CD4-positive, alpha-beta T cell (primary cell): ENCODE measurements at places on chromosomes 2 and 18. TPM values are rescaled to one million over a fixed set of nuclear protein-coding genes. Genes with fewer than 3 reads are reported as not detected.

RMDN2 gene
- 2.4 TPM for total RNA-seq

TRPM8 gene
- not detected for total RNA-seq

ERICH2 gene
- total RNA-seq = not detected

FAM168B gene
- 76.4 TPM for total RNA-seq

LRRC30 gene
- total RNA-seq = not detected

MRO gene
- not detected for total RNA-seq

COL4A4 gene
- total RNA-seq = not detected

TUBB6 gene
- total RNA-seq = 0.88 TPM

LOXL3 gene
- 0.25 TPM for total RNA-seq

NFATC1 gene
- total RNA-seq = 113 TPM

G6PC2 gene
- not detected for total RNA-seq

GRCh38 chr2:126475031-126475430 is 180.9 kb upstream of the GYPC start:
- no peaks in the 10 kb centered on the region for H3K36me3 ChIP-seq
- H3K4me1 ChIP-seq = no peaks in the 10 kb centered on the region
- H3K4me3 ChIP-seq = no peak overlapping the region

DNA sequence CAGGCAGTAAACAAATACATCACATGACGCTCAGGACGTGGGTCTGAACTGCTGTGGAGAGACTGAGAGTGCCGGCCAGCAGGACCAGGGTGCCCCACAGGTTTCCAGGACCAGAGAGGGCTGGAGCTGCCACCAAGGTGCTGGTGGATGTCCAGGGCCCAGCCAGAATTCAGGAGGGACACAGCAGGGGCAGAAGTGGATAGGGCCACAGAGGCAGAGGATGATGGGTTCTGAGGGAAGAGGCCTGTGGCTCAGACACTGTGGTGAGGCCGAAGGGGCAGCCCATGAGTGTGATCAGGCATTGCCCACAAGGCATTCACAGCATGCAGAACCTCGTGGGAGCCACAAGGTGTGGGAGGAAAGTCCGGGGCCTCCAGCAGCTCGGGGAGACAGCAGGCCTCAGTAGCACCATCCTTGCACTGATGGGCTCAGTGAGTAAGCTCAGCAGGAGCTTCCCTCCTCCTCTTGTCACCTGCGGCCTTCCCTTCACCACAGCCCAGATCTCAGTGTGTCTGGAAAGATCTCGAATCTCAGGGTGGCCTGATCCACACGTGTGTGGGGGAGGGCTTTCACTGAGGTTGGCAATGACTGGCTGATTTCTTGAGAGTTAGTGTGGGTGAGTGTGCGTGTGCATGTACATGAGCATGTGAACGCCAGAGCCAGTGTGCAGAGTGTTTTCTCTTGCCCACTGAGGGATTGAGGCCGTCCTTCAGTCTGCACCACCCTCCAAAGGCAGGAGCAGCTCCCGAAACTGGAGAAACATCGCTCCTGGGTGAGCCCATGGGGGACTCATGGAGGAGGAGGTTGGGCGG is 181.8 kb upstream of the RAB6C start:
- H3K36me3 ChIP-seq = no peaks in the 10 kb centered on the region
- H3K27ac ChIP-seq = no peak overlapping the region
- no peaks in the 10 kb centered on the region for H3K4me1 ChIP-seq
- no peak overlapping the region for H3K4me3 ChIP-seq

- H3K4me3 ChIP-seq = no peak overlapping the region
- H3K27ac ChIP-seq = no peak overlapping the region
- no peak for DNase-seq
- H3K4me1 ChIP-seq = no peaks in the 10 kb centered on the region
- H3K36me3 ChIP-seq = no peaks in the 10 kb centered on the region
Observed at GRCh38 chr2:120240901-120241429, 11.7 kb upstream of the RALB start.

GRCh38 chr18:57839942-57840381 is 36.8 kb upstream of the ATP8B1 start:
- no peak overlapping the region for H3K27ac ChIP-seq
- H3K4me3 ChIP-seq = no peak overlapping the region
- no peaks in the 10 kb centered on the region for H3K4me1 ChIP-seq
- no peaks in the 10 kb centered on the region for H3K27me3 ChIP-seq
- no peak for DNase-seq

- no peak overlapping the region for H3K4me3 ChIP-seq
- no peaks in the 10 kb centered on the region for H3K4me1 ChIP-seq
- no peak for DNase-seq
Observed at GRCh38 chr2:71934595-71935261, 212.9 kb downstream of the CYP26B1 start.

DNA sequence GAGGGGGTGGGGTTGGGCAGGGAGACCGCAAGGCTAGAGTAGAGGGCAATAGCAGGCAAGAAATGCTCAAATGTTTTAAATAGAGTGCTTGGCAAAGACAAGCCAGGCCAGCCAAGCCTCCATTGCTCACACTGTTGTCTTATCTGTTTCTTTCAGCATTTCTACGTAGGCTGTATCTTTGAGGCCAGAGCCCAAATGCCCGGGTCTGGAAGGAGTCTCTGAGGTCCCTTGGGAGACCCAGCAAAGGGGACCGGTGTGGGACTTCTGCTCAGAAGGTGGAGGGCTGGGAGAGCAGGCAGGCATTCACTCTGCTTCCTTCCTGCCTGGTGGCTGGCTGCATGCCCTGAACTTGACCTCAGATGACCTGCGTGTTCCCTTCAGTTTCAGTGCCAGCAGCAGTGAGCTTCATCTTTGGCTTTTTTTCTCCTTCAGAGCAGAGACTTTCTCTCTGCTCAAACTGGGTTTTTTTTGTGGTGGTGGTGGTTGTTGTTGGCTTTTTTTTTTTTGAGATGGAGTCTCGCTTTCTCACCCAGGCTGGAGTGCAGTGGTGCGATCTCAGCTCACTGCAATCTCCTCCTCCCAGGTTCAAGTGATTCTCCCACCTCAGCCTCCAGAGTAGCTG is 13.7 kb upstream of the TET3 start:
- H3K4me3 ChIP-seq = peak overlapping the region; percentile 31
- peaks cover 45% of the 10 kb centered on the region for H3K4me1 ChIP-seq
- peak; percentile 72 for DNase-seq
- H3K27ac ChIP-seq = peak overlapping the region; percentile 65
- H3K36me3 ChIP-seq = no peaks in the 10 kb centered on the region

- no peaks in the 10 kb centered on the region for H3K36me3 ChIP-seq
- no peak overlapping the region for H3K27ac ChIP-seq
- H3K4me3 ChIP-seq = no peak overlapping the region
- no peak for DNase-seq
- H3K4me1 ChIP-seq = no peaks in the 10 kb centered on the region
Observed at GRCh38 chr2:143779021-143779420, 649.8 kb downstream of the ARHGAP15 start.

DNA sequence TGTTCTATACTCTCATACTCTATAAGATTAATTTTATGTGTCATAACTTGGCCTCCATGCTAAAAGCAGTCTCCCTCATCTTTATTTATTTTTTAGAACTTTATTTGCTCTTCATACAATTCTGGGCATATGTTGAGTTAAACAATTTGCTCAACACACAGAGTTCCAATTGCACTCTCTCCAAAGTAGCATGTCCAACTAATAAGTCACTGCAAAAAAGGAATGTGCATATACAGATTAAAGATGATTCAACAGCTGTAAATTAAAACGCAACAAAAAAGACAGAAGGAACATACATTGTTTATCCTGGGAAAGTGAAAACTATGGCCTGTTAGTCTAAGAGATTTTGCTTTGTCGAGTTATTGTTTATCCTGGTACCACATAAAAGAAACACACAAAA is 277.7 kb upstream of the ACVR2A start:
- H3K27me3 ChIP-seq = no peaks in the 10 kb centered on the region
- H3K4me3 ChIP-seq = no peak overlapping the region
- no peaks in the 10 kb centered on the region for H3K4me1 ChIP-seq
- no peaks in the 10 kb centered on the region for H3K36me3 ChIP-seq
- H3K27ac ChIP-seq = no peak overlapping the region

DNA sequence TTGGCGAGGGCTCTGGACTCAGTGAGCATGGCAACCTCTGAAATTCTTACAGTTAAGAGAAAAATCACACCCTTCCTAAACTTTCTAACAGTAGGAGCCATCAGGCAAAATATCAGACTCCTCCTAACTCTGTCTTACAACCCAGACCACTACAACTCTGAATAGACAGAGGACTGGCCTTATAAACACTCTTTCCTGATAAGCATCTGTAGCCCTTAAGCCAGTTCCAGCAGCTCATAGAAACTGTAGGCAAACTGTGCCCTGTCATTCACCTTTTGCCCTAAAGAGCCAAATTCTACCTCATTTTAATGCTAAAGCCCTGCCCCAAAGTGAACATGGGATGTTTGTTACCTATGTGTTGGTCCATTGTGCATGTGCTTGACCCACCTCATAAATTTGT is 304.8 kb downstream of the ALK start:
- no peak for DNase-seq
- H3K4me3 ChIP-seq = no peak overlapping the region
- peaks cover 17% of the 10 kb centered on the region for H3K27me3 ChIP-seq
- H3K4me1 ChIP-seq = no peaks in the 10 kb centered on the region
- no peaks in the 10 kb centered on the region for H3K36me3 ChIP-seq

- H3K4me3 ChIP-seq = no peak overlapping the region
- DNase-seq = no peak
- H3K4me1 ChIP-seq = no peaks in the 10 kb centered on the region
- no peaks in the 10 kb centered on the region for H3K36me3 ChIP-seq
- no peaks in the 10 kb centered on the region for H3K27me3 ChIP-seq
- no peak overlapping the region for H3K27ac ChIP-seq
Observed at GRCh38 chr18:75586130-75586889, 158.8 kb upstream of the SMIM21 start.

GRCh38 chr2:203928849-203929248 is 7.7 kb upstream of the ICOS start:
- peaks cover 19% of the 10 kb centered on the region for H3K4me1 ChIP-seq
- H3K27ac ChIP-seq = no peak overlapping the region
- no peak overlapping the region for H3K4me3 ChIP-seq
- DNase-seq = no peak
- no peaks in the 10 kb centered on the region for H3K36me3 ChIP-seq
- no peaks in the 10 kb centered on the region for H3K27me3 ChIP-seq

DNA sequence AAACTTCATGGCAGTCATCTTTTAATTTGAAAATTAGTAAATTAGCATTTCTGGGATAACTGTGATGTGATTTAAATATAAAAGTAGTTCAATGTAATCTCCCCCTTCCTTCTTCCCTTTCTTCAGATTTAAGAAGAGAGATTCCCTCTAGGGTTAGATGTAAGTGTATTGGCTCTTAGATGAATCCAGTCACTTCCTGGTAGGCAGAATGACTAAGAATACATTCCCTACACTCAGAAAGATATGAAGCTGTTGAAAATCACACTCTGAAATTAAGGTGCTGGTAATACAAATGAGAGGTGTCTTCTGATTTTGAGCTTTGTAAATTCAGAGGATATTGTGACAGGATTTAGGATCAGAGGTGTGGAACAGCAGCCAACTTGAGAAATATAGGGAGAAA is 71.6 kb downstream of the TDRD15 start:
- H3K4me3 ChIP-seq = no peak overlapping the region
- H3K36me3 ChIP-seq = no peaks in the 10 kb centered on the region
- DNase-seq = no peak
- H3K27ac ChIP-seq = no peak overlapping the region

DNA sequence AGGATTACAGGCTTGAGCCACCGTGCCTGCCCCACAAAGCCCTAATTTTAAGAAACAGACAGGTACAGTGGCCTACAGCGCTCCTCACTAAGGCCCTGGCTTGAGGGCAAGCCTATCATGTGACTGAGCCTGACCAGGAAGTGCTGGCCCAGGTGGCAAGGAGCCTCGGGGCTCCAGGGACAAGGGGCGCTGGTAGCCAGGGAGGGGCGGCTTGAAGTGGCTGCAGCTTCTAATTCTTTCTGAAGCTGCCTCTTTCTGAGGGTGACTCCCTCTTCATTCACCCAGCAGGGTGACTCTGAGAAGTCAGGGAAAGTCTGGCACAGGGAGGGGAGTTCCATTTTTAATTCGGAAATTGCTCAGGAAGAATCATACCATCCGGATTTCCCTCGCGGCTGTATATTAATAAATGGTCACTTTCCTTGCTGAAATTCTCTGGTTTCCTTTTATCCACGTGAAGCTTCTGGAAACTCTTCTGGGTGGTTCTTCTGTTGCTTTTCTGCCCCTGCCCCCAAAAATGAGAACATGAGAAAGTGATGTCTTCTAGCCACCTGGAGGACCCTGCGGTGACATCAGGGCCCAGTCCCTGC is 115.7 kb downstream of the FAM210A start:
- H3K27me3 ChIP-seq = no peaks in the 10 kb centered on the region
- DNase-seq = peak; percentile 19
- no peaks in the 10 kb centered on the region for H3K36me3 ChIP-seq

DNA sequence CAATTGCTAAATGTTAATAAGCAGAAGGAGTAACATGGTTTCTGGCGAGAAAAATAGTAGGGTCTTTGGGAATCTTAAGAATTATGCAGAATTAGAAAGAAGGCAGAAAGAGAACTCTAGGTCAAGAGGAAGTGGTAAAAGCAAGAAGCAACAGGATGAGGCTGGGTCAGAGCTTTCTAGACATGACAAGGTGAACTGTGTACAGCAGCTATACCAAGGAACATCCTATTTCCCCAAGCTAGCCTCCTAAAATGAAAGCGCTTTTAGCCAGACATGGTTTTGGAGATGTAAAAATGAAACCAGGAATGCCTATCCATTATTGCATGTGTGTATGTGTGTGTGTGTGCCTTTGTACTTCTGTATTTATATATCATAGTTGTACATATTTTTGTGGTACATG is 42.3 kb upstream of the STAT1 start:
- peaks cover 29% of the 10 kb centered on the region for H3K4me1 ChIP-seq
- DNase-seq = no peak
- H3K4me3 ChIP-seq = no peak overlapping the region
- H3K27ac ChIP-seq = no peak overlapping the region
- no peaks in the 10 kb centered on the region for H3K27me3 ChIP-seq

GRCh38 chr2:61793389-61793836 is 60.4 kb downstream of the FAM161A start:
- peak; percentile 69 for DNase-seq
- H3K4me3 ChIP-seq = peak overlapping the region; percentile 34
- peaks cover 4% of the 10 kb centered on the region for H3K4me1 ChIP-seq
- H3K27me3 ChIP-seq = no peaks in the 10 kb centered on the region
- no peaks in the 10 kb centered on the region for H3K36me3 ChIP-seq

DNA sequence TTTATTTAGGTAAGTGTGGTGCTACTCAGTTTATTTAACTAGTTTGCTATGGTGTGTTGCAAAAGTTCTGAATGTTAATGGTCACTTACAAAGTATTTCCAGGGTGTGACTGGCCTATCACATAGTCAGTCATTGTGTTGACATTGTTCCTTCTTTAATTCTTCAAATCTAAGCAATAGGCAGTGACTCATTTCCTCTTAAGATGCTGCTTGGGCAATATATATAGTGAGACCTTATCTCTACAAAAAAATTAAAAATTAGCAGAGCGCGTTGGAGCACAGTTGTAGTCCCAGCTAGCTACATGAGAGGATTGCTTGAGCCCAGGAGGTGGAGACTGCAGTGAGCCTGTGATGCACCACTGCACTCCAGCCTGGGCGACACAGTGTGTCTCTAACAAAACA is 5.8 kb upstream of the CCDC88A start:
- peaks cover 5% of the 10 kb centered on the region for H3K4me1 ChIP-seq
- no peaks in the 10 kb centered on the region for H3K36me3 ChIP-seq
- no peaks in the 10 kb centered on the region for H3K27me3 ChIP-seq
- no peak for DNase-seq

GRCh38 chr2:100197631-100198153 is 55.3 kb upstream of the AFF3 start:
- no peaks in the 10 kb centered on the region for H3K27me3 ChIP-seq
- no peak overlapping the region for H3K27ac ChIP-seq
- no peaks in the 10 kb centered on the region for H3K36me3 ChIP-seq
- DNase-seq = no peak

- no peaks in the 10 kb centered on the region for H3K27me3 ChIP-seq
- peaks cover 7% of the 10 kb centered on the region for H3K36me3 ChIP-seq
- H3K27ac ChIP-seq = no peak overlapping the region
- H3K4me3 ChIP-seq = no peak overlapping the region
- no peak for DNase-seq
- peaks cover 5% of the 10 kb centered on the region for H3K4me1 ChIP-seq
Observed at GRCh38 chr2:54041135-54041534, 70.3 kb upstream of the PSME4 start.
